ENCODE measurements at places on chromosomes 7 and 10.

DNA sequence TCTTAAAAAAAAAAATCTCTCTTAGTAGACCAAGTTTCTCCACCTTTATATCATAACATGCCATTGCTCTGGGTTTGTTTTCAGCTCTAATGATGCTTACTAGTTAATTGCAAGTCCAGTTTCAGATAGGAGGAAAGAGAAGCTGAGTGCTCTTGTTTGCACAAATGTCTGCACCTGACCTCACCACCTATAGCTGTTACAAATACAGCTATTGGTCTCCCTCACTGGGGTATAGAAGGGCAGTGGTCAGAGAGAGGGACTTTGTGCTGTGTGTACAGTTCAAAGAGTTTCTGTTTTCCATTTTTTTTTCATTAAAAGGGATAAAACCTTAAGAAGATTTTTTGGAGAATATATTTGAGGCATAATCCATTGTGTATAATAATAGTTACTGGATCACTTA lies 52.7 kb downstream of the TAS2R16 start:
- DNase-seq = no peak

DNA sequence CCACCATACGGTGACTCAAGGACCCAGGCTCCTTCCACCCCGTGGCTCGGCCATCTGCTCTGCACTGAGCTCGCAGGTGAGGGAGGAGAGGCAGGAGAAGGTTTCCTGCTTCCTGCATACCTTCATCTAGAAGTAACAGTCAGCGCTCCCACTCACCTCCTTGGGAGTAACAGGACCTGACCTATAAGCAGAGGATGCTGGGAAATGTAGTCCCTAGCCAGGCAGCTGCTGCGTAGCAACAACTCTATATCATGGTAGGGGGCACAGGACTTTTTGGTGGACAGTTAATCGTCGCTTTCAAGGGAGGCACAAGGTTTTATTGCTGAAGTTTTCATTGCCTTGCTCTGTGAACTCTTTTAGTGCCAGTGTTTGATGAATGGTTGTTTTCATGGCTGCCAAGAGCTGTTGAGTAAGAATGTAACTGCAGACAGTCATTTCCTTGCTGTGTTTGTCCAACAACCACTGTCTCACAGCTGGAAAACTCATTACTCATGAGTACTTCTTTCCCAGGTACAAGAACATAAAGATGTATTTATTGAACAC lies 10.2 kb upstream of the ZFYVE27 start:
- DNase-seq = no peak

DNA sequence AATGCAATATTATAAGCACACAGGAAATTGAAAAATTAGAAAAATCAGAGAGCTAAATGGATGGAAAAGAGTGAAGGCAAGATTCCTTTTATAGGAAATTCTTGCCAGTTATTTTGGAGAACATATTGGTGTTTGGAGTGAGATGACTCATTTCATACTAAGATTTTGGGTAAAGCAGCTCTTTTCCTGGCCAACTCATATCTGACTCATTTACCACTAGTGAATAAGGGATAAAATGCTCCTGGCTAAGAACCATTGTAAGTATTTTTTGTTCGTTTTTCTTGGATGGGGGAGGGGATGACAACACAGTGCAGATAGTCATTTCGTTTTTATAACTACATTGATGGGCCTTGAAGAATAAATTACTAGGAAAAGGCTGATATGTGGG lies 139.3 kb downstream of the TWIST1 start:
- DNase-seq = no peak

GRCh38 chr10:18565006-18565405 lies 86.4 kb downstream of the NSUN6 start:
- DNase-seq = no peak

- no peak for DNase-seq
These were observed 163.3 kb upstream of the MTPN start for GRCh38 chr7:136140469-136140868.
